ENCODE measurements at places on chromosomes 5 and 9.

GRCh38 chr9:119853126-119853525 lies 483.9 kb upstream of the BRINP1 start:
- no peak for DNase-seq

DNA sequence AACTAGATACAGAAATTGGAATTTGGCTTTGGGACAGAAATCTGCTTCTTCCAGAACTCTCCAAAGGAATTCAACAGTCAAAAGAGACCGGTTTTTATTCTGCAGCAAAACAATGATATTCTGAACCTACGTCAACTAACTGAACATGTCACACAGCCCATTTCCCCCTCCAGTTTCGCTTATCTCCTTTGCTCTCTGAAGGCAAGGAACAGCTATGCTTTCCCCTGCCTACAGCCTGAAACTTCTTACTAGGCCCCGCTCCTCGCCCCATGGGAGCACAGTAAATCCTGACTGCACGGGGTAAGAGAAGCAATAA lies 488 bp downstream of the SKIC3 start:
- no peak for DNase-seq

DNA sequence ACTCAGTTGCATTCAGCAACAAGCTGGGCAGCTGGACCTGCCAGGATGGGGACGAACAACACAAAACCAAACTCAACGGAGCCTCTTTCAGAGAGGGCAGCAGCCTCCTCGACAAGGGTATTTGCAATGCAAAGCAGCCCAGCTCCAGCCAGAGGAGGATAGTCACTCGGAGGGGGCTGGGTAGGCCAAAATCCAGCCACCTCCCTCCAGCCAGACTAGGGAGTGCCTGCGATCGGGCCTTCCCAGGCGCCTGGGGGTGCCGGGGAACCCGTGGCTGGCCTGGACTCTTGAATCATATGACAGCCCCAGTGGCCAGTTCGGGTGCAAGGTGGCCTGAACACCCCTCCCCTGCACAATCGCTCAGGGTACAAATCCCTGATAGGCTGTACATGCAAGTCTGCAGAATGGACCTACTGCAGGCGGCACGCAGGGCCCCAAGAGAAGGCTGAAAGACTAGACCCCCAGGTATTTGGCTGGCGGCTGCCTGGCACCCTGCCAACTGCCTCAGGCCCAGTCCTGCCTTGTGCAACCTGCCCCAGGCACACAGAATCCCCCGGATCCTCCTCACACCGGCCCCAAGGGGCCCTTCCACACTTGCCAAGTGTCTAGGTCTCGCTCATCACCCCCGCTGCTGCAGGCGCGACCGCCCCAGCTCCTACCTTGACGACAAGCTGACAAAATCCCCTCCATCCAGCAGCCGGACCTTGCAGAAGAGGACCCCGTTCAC lies 1.3 kb downstream of the EEIG1 start:
- peak; percentile 60 for DNase-seq

- DNase-seq: no peak
Measured at GRCh38 chr9:75910731-75911130, 20.3 kb downstream of the PCSK5 start.

DNA sequence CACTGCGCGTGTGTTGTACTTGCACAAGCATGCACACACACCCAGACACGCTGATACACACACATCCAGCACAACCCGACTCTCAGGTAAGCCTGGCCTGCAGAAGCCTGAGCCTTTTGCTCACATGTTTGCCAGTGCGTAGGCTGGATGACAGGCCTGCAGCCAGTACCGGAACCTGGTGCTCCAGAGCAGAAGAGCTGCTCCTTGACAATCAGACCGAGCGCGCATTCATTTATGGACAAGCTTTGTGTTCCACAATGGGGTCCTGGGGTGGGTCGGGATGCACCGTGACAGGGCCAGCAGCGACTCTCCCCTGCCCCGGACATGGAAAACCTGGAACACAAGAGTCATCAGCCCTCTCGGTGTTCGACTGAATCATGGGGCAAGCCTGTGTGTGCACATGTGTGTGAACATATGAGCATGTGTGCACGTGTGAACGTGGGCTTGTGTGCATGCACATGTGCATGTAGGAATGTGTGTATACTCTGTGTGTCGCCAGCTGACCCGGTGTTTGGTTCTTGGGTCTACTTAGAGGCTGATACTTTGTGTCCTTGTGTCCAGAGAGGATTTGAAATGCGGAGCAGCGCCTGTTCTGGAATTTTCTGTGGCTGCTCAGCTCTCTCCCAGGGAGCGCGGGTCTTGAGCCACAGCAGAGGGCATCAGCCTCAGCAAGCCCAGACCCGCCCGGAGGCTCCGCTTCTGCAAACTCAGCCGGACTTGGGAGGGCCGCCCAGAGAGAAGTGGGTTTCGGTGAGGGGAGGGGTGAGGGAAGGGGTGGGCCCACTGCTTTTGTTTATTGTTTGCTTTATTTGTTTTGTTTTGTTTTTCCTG lies 32.2 kb downstream of the IRX4 start:
- DNase-seq: no peak

Measured in activated CD8-positive, alpha-beta T cell treated with anti-CD3 and anti-CD28 coated beads for 36 hours (primary cell).